ENCODE measurements at places on chromosomes 12 and 14. TPM values are rescaled to one million over a fixed set of nuclear protein-coding genes. Genes with fewer than 3 reads are reported as not detected.

GSG1 gene
- total RNA-seq, result not detected

NXPH4 gene
- not detected for total RNA-seq

TMEM121 gene
- total RNA-seq, result 0.93 TPM

NOVA1 gene
- total RNA-seq, result 0.15 TPM

MORN3 gene
- 0.47 TPM for total RNA-seq

All from mammary microvascular endothelial cell (primary cell).